Astrocyte of the spinal cord (primary cell): ENCODE measurements at places on chromosomes 1 and 21.

DNA sequence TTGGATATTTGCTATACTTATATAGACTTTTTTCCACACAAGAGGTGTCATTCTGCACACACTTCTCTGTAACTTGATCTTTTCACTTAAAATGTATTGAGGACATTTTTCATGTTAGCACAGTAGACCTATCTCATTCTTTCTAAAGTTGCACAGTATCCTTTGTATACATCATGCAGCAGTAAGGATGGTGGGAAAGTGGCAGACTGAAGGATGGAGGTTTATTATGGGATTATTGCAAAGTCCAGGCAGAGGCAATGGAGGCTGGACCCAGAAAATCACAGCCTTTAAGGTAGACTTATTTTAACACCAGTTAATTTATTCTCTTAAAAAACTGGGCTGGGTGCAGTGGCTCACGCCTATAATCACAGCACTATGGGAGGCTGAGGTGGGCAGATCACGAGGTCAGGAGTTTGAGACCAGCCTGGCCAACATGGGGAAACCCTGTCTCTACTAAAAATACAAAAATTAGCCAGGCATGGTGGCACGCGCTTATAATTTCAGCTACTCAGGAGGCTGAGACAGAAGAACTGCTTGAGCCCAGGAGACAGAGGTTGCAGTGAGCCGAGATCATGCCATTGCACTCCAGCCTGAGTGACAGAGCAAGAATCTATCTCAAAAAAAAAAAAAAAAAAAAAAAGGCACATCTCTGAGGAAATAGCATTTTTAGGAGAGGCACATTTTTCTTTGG lies 25.8 kb downstream of the SLAMF1 start:
- DNase-seq: no peak

- no peak for DNase-seq
Observed at GRCh38 chr1:22592919-22593790, 29.9 kb downstream of the EPHA8 start.

GRCh38 chr1:213690341-213690917 lies 297.3 kb upstream of the PROX1 start:
- no peak for DNase-seq

DNA sequence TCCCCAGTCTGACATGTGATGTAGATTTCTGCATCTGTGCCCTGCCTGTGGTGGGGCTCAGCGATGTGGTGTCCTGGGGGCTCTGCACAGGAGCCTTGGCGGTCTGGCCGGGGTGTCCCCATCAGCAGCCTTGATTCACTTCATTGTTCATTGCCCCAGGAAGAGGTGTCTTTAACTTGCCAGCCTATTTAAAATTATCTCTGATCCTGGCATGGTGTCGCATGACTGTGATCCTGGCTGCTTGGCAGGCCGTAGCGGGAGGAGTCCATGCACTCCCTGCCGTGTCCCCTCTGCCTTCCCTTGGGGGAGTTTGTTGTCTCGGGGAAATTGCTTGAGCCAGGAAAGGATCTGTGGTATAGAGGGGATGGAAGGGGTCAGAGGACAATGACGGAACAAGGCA lies 59.9 kb downstream of the TRIM11 start:
- no peak for DNase-seq

DNA sequence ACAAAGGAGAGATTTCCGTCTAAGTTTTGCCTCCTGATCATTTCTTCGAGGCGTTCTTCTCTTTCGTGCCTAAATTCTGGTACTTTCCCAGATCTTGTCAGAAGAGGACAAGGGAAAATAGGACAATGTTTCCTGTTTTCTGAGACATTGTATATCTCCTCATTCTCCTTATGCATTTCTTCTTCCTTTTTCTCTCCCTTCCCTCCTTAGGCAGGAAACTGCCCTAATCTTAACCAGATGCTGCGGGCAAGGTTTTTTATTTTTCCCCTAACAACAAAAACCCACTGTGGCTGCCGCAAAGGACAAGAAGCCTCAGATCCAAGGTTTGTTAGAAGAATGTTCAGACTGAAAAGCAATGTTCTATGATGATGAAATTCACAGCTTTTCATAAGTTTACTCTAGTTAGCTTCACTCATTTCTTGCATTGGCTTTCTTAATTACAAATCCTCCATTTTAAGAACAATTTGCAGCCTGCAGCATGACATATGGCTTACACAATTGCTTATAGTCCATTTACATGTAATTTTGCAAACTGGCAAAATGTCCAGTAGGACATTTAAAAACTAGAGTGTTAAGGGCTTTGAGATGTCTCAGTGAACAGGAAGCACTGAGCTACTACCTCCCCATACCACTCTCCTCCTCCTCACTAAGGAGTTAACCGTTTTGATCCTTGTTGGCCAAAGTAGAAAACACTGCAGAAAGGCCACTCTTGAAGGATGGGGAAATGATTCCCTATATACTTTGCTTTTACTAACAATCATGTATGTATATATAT lies 624 bp downstream of the CTSK start:
- no peak for DNase-seq

DNA sequence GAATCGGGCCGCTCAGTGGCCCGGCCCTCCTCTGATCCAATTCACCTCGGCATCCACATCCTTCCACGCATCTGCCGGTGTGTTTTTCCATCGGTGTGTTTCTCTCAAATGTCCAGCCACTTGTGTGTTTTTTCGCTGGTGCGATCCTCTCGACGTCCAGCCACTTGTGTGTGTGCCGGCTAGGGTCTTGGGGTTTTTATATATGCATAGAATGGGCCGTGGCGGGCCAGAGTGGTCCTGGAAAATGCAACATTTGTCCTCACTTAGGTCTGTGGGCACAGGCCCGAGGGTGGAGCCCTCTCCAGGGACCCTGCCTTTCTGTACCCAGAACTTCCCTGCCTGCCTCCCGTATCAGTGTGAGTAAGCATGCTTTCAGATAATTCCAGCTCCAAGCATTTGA lies 1106.4 kb downstream of the AMY1C start:
- DNase-seq: no peak

GRCh38 chr21:43331962-43332828 lies 94.7 kb downstream of the SIK1 start:
- peak; percentile 95 for DNase-seq

- DNase-seq: no peak
Observed at GRCh38 chr21:42433946-42434551, 30.3 kb downstream of the UBASH3A start.

DNA sequence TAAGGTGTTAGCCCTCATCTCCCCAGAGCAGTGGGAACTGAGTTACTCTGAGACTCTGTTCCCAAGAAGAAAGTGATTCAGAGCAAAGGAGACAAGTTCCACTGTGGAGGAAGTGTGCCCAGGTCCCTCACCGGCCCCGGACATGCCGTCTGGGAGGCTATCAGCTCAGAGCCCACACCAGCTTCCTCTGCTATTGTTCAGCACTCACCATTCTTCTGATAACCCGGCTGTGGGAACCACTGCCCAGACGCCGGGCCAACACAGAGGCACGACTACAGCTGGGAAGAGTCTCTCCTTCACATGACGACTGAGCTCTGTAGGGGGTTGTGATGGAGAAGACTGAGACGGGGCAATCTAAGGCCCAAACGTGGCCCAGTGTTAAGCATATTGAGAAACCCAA lies 34.2 kb upstream of the GJA5 start:
- no peak for DNase-seq

DNA sequence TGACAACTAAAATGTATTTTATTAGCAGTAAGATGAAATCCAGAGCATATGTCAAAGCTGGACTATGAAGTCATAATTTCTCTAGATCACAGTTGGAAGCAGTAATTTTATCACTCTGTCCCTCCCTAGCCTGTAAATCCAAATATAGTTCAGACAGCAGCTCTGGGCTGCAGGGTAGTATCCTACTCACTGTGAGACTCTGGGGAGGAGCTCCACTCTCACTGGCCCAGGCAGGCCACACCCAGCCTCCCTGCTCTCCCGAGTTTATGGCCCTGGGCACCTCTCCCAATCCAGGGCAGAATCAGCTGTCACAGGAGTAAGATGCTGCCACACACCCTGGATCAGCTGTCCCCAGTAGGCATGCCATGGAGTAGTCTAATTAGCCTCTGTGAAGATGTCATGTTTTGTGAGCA lies 131.1 kb downstream of the HLCS start:
- no peak for DNase-seq

GRCh38 chr1:107526524-107527198 lies 385.8 kb downstream of the NTNG1 start:
- no peak for DNase-seq

GRCh38 chr1:13763222-13763621 lies 63.2 kb downstream of the PRDM2 start:
- DNase-seq: no peak

- no peak for DNase-seq
Observed at GRCh38 chr1:223486932-223487886, 94.0 kb downstream of the CCDC185 start.

DNA sequence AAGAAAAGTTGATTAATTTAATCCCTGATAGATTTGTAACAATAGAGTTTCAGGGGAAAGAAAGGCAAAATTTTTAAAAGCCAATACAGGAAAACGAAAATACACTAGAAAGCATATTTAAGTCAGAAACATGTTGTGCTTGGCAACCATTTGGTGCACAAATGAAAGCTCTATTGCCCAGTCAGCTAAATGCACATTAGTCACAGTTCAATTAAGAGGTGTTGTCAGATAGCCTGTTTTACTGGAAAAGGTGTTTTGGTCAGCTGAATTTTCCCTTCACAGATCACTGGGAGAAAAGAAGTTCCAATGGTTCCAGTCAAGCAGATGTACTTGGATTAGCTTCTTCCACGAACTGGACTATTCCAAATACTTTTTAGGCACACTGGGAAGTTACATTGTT lies 25.4 kb downstream of the RGS4 start:
- DNase-seq: no peak

DNA sequence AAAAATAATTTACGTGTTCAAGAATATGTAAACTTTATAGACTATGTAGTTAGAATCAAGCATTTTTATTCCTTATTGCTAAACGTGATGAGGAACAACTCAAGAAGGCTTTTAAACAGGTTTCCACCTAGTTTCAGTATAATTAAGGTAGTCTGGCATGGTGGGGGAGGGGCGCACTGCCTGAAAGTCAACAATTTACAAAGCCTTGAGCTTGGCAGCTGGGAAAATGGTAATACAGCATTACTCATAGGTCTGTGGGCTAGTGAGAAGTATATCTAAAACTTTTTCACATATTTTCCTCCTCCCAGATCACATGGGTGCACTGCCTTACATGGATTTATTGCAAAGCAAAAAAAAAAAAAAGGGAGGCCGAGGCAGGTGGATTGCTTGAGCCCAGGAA lies 75.2 kb downstream of the EVI5 start:
- DNase-seq: peak; percentile 70

GRCh38 chr21:34009193-34009592 lies 64.2 kb upstream of the MRPS6 start:
- DNase-seq: no peak

GRCh38 chr1:224816062-224816461 lies 113.4 kb upstream of the DNAH14 start:
- no peak for DNase-seq

DNA sequence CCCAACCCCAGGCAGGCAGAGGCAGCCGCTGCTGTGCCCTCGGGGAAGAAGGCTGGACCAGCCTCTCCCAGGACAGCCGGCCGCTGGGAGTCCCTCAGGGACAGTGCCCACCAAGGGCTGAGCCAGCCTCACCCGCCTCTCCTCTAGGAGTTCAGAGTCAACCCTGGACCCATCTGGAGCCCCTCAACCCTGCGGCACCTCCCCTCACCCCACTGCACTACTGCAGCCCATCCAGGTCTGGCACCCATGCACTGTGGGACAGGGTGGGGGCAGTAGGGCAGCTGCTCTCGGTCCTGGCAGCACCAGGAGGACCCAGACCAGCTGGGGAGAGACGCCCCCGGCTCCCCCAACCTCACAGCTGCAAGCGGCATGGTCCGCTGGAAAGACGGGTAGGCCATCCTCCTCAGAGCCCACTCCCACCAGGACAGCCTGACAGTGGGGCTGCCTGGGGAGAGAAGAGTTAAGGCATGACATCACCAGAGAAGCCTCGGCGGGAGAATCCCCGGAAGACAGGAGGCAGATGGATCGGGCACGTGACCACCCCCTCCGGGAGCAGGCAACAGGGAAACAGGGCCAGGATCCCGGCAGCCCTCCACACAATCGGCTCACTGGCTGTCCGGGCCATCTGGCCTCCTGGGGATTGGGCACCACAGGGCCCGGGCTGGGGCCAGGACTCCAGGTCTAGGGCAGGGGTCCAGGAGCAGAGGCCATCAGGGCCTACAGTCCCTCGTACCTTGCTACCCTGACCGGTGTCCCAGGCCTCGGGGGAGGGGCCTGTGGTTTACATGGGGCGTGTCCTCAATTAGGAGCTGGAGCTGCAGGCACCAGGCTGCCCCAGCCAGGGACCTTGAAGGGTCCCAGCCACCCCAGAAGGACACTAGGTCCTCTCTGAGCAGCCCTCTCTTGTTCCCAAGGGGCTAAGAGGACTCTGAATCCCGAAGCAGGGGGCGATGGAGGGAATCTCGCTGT lies 3.1 kb downstream of the ACAP3 start:
- DNase-seq: peak; percentile 67
